Activated T-cell treated with anti-CD3 and anti-CD28 coated beads, Interleukin-2, amount 50 U/mL, for 1 hour (primary cell): ENCODE measurements at places on chromosomes 3 and 15.

GRCh38 chr3:25580534-25580933 is 84.2 kb downstream of the TOP2B start:
- DNase-seq, result no peak

GRCh38 chr3:123755501-123755900 is 128.6 kb downstream of the MYLK start:
- no peak for DNase-seq

GRCh38 chr15:59543721-59544547 is 67.6 kb upstream of the GCNT3 start:
- no peak for DNase-seq

DNA sequence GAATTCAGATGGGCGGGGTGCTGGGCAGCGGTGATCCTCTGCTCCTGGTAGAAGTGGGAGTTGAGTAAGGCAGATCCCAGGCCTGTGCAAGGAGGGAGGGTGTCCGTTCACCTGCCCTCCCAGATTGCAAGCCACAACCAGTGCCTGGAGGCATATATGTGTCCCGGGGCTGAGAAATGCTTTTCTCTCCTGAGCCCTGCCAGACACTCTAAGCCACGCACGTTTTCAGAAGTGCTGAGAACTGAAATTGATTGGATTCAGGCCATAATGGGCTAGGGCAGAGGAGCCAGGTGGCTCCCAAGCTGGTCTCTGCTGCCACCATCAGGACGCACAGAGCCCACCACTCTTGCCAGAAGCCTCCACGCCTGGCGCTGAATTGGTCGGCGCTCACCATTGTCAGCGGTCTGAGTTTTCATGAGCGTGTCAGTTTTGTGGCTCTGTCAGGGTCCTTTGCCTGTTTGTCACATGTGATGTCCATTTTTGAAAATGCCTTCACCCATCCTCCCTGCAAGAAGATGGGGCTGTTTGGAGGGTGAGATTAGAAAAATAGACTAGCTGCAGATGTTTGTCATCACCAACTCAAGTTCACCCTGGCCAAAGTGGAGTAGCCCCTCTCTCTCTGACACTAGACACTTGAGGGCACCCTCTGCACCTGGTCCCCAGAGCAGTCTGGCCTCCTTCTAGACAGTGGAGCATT is 15.4 kb upstream of the BFSP2 start:
- no peak for DNase-seq

- no peak for DNase-seq
These were observed 10.7 kb upstream of the CSTA start for GRCh38 chr3:122314228-122314876.
